ENCODE measurements at places on chromosomes 5 and 9.
A peak's percentile ranks its signal among the peaks of the same experiment; 100 is the strongest.

DNA sequence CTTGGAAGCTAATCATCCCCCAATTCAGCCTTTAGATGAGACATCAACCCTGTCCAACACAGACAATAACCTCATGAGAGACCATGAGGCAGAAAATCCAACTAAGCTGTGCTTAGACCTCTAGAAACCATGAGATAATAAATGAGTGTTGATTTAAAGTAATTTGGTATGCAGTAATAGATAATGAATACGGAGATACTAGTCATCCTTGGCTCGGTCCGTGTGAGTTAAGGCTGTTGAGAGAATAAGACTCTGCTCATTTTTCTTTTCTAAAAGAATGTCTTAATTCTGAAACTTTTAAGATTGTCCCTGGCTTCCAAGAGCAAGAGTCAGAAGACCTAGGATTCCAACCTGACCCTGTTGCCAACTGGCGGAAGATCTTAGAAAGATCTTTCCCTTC, 6.1 kb downstream of the TNC start:
- DNase-seq: no peak

DNA sequence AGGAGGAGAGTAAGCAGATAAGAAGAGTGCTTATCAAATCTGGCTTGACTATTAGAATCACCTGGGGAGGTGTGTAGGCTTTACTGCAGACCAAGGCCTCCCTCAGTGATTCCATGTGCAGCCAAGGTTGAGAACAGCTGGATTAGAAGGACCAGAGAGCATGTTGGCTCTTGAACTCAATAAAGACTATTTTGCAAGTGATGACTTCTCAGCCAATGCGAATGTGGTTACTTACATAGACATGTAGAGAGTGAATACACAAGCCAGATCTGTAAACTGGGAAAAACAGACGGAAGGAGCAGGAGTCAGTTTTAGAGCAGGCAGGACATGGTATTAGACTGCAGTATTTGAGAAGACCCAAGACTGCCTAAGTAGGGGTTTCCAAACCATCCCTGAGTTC, 48.5 kb downstream of the MAMDC2 start:
- DNase-seq: peak; percentile 88

DNA sequence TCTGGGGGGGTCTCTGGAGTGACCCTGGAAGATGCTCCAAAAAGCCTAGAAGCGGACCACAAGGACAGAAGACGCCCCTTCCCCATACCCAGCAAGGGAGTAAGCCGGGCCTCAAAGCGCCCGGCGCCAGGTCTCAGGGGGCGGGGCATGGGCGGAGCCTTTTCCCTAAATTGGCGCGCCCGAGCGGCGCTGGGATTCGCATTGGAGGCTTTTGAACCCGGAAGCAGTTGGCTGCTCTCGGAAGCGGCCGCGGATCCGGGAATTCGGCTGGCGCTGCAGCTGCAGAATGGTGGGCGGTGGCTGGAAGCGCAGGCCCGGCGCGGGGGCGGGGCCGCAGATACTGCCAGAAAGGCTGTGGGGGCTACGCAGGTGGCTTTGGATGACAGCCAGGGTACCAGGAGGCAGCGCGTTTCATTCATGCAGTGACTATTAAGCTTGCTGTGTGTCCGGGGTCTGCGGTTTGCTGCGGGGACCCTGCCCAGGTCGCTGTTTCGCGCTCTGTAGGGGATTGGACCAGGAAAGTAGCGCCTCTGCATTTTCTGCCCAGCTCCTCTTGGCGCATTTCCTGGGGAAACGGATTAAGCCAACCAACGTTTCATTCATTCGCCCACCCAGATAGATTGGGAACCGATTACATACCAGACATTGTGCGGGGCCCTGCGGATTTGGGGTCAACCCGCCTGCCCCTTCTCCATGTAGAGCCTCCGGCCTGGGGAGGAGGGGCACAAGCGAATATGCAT, 83.0 kb upstream of the FREM1 start:
- DNase-seq: peak; percentile 82

GRCh38 chr9:35917261-35917660, 8.0 kb downstream of the SPAAR start:
- DNase-seq: no peak

GRCh38 chr9:21434202-21435014, 5.8 kb upstream of the IFNA1 start:
- peak; percentile 40 for DNase-seq

GRCh38 chr9:15306757-15307522, at the start of gene TTC39B:
TTC39B (minus strand) TSS chr9:15307216; CDS start chr9:15307125, 91 bp downstream.
- DNase-seq: peak; percentile 98

DNA sequence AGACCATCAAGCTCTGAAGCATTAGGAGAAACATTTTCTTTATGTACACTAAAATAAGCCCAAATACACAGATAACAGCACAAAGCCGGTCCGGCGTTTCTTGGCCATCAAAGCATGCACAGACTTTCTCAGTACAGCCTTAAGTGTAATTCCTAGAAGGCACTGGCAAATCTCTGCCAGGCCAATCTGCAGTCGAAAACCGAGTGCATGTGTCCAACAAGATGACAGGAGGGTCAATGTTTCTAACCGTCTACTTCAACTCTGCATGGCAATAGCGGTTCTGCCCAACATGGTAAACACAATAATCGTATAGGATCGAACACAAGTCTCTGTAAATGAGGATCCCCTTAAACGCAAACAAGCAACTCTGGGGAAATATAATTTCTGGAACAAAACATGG, 1.1 kb downstream of the ARL15 start:
- peak; percentile 30 for DNase-seq

- no peak for DNase-seq
Observed at GRCh38 chr5:102231693-102232619, 64.1 kb downstream of the SLCO4C1 start.

GRCh38 chr5:140340605-140341121, 5.7 kb downstream of the HBEGF start:
- no peak for DNase-seq

GRCh38 chr9:114273461-114273881, 49.4 kb upstream of the ORM1 start:
- no peak for DNase-seq

DNA sequence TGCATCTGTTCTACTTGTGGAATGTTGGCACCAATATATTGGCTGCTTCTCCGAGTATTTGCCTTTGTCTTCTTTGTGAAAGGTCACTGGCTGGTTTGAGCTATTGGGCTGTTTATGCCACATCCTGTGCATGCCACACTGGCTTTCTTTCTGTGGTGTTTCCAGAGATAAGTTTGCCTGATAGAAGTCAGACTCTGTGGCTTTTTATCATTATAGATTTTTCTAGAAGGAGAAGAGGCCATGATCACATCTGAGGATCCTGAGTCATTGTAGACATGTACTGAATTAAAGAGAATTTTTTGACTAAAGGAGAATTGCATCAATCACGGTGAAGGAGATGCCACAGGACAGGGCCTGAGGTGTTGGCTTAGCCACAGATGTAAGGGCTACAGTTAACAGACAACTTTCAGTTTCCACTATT, 26.5 kb upstream of the CDKN2B start:
- DNase-seq: no peak

GRCh38 chr9:35954942-35955546, 2.9 kb downstream of the OR2S2 start:
- DNase-seq: peak; percentile 54

DNA sequence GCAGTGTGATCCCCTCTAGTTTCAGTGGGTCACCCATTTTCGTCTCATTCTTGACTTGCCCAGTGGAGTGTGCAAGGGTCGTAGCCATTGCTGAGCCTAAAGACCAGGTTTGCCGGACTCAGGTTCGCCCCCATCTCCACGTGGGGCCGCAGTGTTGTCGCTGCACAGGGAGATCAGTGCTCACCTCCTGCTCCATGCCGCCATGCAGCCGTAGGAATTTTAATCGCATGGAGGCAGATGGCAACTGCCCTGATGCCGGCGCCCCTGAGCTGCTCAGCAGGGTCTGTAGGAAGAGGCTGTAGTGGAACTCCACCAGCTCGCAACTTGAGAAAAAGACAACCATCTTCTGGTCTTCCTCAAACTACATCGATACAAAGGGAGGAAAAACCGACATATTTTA, 24.1 kb downstream of the DDX31 start:
- DNase-seq: no peak

- no peak for DNase-seq
Observed at GRCh38 chr5:69309380-69309779, 23.2 kb downstream of the CCDC125 start.

GRCh38 chr5:23639326-23639725, 131.9 kb downstream of the PRDM9 start:
- DNase-seq: no peak

DNA sequence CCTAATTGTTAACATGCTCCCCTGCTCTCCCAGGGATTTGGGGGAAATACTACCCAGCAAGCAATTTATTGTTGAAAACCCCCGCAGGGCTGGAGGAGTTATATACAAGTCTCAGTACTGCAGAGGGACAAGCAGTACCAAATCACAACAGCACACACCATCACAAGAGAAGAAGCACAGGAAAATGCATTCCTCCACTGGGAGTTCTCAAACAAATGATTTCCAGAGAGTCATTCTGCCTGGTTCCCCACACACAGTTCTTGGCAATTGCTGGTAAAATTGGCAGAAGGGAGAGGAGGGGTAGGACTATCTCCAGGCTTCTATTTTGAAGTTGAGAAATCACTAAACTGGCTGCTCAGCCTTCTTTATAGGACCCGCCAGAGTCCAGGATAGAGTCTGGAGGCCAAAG, 16.8 kb downstream of the SIL1 start:
- no peak for DNase-seq

GRCh38 chr9:3969590-3970260, 330.1 kb downstream of the GLIS3 start:
- DNase-seq: no peak

- DNase-seq: no peak
Observed at GRCh38 chr9:121199921-121200320, 1.7 kb downstream of the RAB14 start.

DNA sequence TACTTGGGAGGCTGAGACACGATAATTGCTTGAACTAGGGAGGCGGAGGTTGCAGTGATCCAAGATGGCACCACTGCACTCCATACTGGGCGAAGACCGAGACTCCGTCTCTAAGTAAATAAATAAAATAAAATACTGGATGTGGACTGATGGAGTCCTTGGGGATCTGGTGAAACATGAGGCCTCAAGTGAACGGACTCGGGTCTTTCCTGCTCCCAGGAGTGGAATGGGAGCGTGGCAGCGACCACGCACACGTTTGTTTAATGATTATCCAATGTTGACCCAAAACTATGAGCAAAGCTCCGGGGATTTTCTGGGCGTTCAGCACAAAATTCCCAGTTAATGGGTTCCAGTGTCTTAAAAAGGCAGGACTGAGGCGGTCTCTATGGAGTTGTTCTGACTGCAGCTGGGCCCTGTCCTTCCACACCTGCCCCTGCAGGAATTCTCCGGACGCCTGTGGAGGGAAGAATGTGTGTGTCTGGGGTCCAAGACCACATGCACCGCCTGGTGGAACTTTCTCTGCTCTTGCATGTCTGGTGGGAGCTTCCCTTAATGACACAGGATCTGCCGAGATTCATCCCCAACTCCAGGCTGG, 26.6 kb downstream of the NEK6 start:
- DNase-seq: no peak

DNA sequence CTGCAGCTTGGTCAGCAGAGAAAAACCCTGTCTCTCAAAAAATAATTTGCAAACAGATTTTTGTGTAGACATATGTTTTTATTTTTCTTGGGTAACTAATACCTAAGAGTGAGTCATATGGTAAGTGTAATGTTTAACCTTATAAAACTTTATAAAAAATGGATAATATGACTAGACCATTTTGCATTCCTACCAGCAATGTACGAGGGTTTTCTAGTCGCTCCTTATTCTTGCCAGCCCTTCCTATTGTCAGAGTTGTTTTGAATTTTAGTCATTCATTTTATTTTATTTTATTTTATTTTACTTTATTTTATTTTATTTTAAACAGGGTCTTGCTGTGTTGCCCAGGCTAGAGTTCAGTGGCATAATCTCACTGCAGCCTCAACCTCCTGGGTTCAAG, 37.8 kb downstream of the RABGAP1 start:
- no peak for DNase-seq

DNA sequence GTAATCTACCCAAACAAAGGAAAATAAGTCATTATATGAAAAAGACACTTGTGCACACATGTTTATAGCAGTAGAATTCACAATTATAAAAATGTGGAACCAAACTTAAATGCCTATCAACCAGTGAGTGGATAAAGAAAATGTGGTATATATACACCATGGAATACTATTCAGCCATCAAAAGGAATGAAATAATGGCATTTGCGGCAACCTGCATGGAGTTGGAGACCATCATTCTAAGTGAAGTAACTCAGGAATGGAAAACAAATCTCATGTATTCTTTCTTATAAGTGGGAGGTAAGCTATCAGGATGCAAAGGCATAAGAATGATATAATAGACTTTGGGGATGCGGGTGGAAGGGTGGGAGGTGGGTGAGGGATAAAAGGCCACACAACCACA, 34.6 kb downstream of the SLC12A2 start:
- DNase-seq: no peak

DNA sequence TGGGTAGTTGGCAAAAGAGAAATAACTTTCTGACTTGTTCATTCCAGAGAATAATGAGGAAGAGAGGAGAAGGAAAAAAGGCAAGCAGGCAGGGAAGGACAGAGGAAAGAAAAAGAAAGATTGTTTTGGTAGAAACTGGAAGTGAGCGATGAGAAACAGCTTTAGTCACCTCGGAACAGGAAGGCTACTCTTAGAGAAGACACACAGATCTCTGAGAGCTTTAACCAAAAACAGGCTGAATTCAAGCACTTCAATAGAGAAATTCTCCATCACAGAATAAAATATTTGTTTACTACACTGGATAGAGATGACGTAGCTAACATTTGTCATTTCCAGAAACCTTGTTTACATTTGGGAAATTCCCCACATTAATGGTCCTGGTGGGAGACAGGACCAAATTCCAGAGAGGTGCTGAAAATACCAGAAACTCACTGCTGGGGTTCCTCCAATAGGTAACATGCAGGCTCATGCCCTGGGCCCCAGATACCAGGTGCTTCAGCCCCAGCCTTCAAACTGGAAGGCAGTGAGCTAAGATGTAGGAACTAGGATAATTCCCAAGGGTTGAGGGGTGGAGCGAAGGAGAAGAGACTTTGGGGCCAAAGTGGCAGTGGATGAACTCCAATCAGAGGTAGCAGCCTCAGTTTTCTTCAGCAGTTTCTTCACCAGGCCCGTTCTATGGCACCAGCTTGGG, 227.7 kb upstream of the GRAMD2B start:
- no peak for DNase-seq

DNA sequence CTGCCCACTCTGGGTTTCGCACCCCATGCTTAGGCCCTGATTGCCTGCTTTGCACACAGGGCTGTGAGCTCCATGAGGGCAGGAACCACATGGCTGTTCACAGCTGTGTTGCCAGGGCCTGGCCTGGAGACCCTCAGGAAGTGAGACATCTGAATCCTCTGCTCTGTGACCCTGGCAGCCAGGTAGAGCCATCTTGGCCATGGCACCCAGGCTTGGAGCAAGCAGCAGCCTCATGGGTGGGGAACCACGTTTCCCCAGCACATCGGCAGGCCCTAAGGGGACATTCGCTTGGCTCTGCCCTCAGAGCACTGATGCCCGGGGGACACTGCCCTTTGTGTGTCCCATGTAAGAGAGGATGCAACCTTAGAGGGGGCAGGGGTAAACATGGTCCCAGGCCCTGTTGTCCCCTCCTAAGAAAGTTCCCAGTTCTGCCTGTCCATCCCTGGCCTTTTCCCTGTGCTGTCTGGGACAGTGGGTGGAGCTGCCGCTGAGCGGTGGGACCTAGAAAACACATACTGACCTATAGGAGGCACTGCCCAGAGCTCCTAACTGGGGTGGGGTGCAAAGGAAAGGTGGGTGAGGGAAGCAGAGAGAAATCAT, 144.1 kb upstream of the IER5L start:
- DNase-seq: no peak

- no peak for DNase-seq
Observed at GRCh38 chr9:34072868-34073590, 24.3 kb upstream of the UBAP2 start.

- no peak for DNase-seq
Observed at GRCh38 chr5:135308752-135309151, 90.3 kb downstream of the MACROH2A1 start.

Data from NCI-H146 (cell line).